ENCODE measurements at places on chromosomes 2 and 18.

DNA sequence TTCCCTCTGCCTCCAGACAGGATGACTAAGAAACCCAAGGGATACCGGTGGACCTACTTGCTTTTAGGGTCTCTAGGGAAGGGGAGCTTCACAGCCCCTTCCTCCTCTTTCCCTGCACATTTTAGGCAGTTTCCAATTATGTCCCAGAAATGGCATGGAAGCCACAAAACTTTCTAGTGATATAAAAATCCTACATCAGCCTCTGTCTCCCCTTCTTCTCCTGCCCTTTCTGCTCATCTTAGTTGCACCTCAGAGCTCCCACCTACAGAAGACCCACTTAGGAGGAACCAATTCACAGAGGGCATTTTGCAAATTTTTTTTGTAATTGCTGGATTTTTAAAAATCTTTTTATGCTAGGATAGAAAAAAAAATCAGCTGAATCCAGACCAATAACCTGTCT is 263.1 kb downstream of the TNS1 start:
- no peak for DNase-seq

DNA sequence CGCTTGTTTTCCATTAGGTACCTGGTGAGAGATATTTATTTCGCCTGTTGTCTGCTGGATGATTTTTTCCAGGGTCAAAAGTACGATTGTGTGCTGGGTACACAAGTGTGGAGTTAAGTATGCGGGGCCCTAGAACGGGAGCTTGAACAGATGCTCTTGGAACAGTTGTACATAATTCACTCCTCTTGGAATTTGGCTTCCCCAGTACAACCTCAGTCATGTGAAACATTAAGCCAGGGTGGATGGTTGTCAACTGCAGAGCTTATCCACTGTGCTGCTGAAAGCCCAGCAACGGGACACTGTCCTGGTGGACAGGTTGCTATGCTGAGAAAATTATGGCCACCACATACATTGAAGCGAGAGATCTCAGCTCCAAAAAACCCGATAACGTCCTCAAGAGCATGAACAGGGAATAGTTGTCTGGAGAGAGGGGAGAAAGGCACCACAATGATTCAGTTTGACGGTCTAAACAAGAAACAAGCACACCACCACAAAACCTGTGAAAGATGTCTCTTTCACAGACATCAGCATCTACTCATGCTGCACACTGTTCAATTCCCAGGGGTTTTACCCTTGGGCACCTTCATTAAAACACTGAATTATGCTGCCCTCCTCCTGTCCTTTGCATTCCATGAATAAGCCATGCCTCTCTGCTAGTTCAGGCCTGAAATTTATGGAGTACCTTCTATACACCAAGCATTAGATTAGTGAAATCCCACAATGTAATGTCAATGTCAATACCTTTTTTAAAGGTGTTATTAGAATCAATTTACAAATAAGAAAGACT is 176.8 kb upstream of the TRIB2 start:
- no peak for DNase-seq

DNA sequence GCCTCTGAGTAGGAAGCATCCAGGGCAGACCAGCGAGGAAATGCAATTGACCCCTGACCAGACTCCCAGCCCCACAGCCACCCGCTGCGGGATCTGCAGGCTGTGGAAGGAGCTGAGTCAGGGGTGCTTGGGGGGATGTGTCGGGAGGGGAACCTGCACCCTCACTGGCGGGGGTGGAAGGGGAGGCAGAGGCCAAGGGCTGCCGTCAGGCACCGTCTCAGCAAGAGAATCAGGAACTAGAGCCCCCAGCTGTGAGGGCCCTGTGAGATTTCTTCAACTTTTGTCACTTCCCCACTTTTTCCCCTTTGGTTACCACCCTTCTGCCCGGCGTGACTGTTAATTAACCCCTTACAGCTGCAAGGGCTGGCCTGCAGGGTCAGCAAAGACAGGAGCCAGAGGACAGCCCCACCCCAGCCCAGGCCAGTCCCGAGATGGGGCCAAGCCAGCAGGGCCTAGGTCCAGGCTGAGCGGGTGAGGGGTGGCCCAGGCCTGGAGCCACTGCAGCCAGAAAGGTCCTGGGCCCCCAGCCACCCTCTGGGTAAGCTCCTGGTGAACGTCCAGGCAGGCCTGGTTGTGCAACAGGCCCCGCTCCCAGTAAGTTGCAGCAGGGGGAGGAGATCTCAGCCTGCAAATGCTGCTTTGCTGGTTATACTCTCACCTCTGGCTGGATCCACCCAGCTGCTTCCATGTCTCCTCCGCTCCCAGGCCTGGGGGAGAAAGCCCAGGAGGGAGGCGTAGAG is 147.0 kb upstream of the ID2 start:
- no peak for DNase-seq

GRCh38 chr2:220227266-220227920 is 600.0 kb downstream of the SLC4A3 start:
- DNase-seq: no peak

DNA sequence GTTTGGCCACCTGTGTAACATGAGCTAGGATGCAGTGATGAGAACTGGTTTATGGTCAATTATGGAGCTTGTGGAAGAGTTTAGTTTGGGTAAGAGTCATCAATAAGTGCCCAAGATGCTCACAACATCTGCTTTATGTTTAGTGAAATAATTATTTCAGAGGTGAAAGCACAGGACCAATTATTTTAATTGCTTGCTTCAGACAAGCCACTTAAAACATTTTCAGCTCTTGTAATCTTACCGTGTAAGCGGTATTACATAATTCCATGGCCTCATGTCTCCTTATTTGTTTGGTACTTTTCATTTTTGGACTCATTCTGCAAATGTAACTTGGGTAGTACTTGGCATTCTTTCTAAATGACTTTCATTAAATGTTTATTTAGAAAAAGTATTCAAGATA is 5.4 kb downstream of the B3GNT2 start:
- no peak for DNase-seq

GRCh38 chr2:237876061-237876526 is 16.7 kb downstream of the RAMP1 start:
- DNase-seq: no peak

DNA sequence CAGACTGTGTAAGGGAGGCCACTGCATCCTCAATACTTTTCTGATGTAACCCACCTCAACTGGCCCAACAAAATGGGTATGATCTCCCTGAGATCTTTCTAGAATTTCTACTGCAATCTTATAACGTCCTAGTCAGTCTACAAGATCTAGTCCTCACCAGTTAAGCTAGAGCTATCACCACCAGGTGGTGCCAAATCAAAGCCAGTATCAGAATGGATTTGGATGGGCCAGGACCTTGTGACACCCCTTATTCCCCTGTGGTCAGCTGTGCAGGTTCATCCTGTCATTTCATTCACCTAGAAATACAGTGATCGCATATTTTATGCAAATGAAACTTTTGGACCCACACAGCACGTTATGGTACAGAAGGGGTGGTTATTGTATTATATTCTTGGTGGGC is 90.3 kb downstream of the OLA1 start:
- DNase-seq: no peak

GRCh38 chr2:156192468-156192867 is 140.1 kb downstream of the NR4A2 start:
- DNase-seq: no peak

DNA sequence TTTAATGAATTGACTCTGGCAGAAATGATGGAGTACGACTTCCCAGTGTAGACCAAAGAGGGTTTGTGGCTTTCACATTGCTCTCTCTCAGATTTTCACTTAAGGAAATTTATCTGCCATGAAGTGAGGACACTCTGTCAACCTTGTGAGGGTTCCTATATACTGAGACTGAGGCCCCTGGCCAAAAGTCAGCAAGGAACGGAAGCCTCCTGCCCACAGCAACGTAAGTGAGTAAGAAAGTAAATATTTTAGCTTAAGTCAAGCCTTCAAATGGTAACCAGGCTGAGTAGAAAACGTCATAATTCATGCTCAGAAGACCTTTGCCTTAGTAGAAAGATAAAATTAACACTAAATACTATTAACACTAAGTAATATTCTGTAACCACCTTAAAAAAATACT is 1080.5 kb upstream of the ACVR2A start:
- DNase-seq: no peak

DNA sequence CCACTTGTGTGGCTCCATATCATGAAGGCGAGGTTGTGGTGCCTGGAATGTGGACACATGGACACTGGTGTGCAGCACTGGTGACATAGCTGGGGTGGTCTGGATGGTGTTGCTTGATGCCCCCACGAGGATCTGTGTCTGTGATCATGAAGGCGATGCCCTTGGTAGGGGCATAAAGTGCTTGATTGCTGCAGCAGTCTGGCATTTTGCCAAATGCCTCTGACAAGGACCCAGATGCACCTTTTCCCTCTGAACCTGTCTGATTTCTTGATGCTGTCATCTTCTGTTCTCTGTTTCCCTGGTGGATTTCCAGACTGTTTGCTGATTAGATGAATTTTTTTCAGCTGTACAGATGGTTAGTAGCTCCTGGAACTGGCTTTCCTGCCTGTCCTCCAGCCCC is 752.0 kb upstream of the HS6ST1 start:
- no peak for DNase-seq

DNA sequence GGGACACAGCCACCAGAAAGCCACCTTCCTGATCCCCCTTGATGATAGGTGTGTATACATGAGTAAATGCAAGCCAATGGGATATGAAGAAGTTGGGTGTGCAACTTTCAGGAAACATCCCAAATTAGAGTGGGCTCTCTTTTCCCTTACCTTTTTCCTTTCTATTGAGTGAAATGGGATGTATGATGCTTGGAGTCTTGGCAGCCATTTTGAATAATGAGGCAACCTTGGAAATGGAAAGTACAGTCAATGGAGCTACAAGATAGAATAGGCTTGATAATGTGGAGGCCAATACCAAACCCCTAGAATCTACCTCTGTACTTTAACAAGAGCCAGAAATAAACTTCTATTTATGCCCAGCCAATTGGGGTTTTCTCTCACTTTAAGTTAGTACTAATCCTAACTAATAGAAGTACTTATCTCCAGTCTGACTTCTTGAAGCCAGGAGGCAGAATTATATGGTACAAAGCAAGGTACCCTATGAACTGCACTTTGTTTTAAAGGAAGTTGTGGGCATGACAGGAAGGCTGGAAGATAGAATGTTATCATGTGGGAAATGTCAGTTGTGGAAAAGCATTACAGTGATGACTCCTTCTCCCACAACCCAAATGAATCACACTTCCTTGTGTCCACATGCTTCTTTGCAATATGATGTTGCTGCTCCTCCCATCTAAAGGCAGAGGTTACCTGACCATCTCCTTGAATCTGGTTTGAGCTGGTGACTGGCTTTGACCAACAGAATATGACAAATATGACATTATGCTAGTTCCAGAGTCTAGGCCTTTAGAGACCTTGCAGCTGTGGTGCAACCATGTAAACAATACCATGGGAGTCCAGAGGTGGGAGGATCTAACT is 12.9 kb upstream of the NABP1 start:
- no peak for DNase-seq

DNA sequence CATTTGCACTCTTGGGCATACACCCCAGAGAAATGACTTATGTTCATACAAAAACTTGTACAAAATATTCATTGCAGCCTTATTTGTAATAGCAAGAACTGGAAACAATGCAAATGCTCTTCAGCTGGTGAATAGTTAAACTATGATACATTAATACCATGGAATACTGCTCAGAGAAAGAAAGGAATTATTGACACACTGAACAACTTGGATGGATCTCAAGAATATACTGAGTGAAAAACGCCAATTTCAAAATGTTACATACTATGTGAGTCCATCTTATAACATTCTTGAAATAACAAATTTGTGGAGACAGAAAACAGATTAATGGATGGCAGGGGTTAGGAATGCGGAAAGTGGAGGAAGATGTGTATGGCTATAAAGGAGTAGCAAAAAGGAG is 17.2 kb downstream of the LNPK start:
- no peak for DNase-seq

DNA sequence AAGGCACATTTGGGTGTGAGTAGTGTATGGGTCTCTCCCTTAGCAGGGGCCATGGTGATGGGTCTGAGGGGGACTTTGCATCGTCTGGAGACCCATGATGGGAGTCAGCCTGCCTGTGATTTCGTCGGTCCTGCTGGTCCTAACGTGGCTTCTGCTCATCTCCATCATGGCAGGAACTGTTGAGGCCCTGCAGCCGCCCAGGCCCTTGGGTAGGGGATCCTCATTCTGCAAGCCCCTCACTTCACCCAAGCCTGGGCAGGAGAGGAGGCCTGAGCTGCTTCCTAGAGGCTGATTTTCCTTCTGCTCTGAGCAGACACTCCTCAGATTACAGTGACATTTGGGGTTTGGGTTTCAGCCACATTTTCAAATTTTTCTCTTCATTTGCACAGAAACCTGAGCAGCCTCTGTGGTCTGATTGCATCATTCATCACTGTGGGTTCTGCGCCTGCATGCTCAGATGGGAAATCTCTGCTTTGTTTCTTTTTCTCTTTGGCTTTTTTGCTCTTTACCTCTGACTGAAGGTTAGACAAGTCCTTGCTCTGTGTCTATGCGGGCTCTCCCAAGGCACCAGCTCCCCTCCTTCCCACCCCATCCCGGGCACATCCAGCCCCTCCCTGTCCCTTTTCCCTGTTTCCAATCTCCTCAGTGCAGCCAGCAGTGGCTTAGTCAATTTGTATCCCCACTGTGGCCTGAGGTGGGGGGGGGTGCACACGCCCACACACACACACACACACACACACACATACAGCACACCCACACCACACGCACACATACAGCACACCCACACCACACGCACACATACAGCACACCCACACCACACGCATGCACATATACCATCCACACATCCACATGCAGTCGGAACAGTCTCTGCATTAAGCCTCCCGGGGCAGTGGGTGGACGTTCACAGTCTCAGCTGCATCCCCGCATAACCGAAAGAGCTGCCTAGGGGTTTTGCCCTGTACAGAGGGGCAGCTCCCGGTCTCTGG is 305.4 kb upstream of the HS6ST1 start:
- peak; percentile 31 for DNase-seq

GRCh38 chr2:23712756-23713151 is 214.2 kb downstream of the ATAD2B start:
- DNase-seq: no peak

DNA sequence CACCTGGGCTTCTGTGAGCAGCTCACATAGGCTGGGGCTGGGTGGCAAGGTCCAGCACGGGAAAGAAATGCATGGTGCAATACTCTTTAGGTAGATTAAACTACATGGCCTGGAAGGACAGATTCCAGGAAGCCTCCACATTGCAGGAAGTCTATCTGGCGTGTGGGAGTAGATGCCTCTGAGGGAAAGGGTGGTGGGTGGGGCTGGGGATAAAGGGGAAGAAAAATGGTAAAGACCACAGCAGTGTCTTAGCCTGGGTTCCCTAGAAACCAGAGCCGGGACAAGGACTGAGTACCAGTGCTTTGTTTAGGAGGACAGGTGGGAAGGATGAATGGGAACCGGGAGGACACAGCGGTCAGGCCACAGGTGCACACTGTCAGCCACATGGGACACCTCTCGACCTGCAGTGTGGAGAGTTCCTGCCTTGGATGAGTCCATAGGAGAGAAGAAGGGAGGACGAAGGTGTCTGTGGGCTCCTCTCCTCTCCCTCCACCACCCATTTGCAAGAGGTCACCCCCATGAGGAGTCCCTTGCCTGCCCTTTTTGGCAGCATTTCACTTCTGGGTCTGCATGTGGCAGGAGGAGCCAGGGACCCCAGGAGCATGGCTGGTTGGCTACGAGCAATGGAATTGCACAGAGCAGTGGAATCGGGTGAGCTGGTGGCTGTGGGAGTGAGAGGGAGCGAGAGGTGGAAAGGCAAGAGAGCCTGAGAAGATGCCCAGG is 91.5 kb upstream of the HS6ST1 start:
- DNase-seq: no peak
